ENCODE measurements at places on chromosomes 11 and 22.

DNA sequence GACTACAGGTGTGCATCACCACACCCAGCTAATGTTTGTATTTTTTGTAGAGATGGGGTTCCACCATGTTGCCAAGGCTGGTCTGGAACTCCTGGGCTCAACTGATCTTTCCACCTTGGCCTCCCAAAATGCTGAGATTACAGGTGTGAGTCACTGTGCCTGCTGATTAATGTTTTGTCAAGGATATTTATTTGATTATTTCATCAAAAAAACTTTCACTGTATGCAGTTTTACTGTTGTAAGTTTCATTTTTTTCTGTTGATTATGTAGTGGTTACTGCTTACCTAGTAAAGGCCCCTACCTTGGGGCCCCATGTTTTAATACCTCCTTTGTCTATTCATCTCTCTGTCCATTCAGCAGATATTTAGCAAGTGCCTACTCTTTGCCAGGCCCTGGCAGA, 16.7 kb upstream of the FAM168A start:
- DNase-seq = no peak

DNA sequence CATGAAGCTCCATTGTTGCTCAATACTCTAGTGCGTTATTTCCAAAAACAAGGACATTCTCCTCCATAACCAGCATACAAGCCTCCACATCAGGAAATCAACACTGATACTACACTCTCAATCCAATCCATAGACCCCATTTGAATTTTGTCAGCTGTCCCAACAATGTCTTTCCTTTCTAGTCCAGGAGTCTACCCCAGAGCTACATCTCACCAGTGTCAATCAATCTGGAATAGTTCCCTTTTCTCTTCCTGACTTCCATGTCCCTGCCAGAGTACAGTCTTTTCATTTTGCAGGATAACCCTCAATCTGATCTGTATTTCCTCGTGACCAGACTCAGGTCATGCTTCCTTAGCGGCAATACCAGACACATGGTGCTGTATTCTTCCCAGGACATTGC, 43.0 kb downstream of the TCF20 start:
- DNase-seq = no peak

DNA sequence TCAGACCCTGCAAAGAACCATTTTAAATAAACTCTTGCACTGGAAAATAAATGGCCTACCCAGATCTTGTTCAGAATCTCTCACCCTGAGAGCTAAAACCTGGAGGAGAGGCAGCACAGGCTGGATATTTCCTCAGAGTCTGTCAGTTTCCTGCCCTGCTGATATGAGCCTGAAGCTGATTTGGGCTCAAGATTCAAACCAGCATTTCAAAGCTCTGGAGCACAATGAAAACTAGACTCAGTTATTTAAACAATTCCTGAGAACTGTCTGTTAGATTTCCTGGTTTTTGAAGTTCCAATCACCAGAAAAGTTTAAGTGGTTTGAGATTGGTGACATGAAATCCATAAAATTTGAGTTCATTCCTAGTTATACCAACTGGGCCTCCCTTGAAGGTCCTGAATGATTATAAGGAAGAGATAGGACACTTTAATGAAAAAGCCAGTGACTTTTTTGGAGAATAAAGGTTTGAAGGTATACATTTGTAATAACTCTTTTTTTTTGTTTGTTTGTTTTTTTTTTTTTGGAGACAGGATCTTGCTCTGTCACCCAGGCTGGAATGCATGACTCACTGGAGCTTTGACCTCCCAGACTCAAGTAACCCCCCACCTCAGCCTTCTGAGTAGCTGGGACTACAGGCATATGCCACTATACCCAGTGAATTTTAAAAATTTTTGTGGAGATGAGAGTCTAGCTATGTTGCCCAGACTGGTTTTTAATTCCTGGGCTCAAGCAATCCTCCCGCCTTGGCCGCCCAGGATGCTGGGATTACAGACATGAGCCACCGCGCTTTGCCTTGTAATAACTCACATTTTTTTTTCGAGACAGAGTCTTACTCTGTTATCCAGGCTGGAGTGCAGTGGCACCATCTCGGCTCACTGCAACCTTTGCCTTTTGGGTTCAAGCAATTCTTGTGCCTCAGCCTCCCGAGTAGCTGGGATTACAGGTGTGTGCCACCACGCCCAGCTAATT, 8.0 kb upstream of the ESAM start:
- DNase-seq = no peak

GRCh38 chr11:120532832-120533196, 21.3 kb downstream of the GRIK4 start:
- DNase-seq = no peak

DNA sequence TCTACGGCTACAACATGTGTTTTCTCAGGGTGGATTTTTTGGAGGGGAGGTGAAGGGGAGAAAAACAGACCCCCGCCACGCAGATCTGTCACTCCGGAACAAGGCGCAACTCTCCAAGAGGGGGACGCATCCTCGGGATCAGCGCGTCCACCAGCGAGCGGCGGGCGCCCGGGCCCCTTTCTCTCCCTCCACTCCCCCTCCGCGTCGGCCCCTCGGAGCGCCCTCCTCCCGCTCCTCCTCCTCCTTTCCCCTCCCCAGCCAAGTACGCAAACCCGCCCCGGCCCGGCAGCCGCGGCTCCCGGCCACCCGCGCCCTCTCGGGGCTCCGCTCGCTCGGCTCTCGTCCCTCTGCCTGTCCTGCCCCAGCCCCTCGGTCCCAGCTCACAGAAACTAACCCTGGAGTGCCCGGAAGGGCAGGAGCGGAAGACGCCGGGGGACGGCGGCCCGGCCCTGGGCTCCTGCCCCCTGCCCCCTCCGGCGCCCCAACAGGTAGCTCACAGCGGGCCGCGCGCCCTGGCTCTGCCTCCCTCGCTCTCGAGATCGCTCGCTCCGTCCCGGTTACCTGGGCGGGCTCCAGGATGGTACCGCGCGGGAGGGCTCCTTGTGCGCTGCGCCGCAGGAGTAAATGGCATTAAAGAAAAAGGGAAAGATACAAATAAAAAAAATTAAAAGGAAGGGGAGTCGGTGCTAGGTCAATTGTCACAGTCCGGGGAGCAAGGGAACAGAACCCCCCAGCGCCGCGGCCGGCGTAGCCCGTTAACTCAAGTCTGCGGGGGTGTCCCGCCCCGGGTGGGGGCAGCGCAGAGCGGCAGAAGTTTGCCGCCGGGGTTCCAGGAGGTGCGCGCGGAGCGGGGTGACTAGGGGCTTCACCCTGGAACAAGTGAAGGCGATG, 131.4 kb upstream of the C11orf58 start:
- no peak for DNase-seq

- no peak for DNase-seq
Measured at GRCh38 chr11:18490319-18490718, 34.7 kb downstream of the LDHAL6A start.

- no peak for DNase-seq
Measured at GRCh38 chr11:72303179-72303578, 59.2 kb upstream of the PHOX2A start.

GRCh38 chr22:17063411-17064106, 21.2 kb upstream of the IL17RA start:
- no peak for DNase-seq

DNA sequence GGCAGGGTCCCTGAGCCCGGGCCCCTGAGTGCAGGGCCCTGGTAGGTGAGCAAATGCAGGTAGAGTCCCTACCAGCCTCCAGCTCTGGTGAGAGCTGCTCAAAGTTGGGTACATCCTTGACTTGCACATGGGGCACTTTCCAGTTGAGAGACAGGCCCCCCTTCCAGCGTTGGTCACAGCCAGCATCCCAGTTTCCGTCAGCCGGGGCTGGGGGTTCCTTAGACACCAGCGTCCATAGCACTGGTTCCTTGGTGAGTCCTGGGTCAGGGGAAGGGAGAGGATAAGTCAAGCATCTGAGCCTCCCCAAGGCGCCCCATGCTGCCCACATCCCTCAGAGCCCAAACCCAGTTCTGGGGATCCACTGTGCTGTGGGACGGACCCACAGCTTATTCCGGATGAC, 5.6 kb downstream of the PNPLA5 start:
- no peak for DNase-seq

DNA sequence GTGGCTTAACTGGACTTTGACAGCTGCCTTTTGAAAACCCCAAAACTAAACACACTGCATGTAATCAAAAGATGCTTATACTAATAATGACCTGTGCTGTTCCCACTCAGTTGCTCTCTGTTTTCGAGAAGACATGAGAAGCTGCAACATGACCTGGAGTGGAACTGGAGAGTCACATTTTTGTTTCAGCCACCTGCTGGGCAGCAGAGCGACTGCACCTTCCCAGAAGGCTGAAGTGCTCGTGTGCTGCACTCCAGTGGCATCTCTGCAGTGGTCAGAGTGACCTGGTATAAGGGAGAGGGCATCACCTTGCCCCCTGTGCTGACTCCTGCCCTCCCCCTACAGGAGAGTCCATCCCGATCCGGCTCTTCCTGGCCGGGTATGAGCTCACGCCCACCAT, 8.6 kb downstream of the THYN1 start:
- peak; percentile 65 for DNase-seq

- DNase-seq = no peak
Measured at GRCh38 chr11:130631119-130631518, 182.7 kb downstream of the ADAMTS15 start.

DNA sequence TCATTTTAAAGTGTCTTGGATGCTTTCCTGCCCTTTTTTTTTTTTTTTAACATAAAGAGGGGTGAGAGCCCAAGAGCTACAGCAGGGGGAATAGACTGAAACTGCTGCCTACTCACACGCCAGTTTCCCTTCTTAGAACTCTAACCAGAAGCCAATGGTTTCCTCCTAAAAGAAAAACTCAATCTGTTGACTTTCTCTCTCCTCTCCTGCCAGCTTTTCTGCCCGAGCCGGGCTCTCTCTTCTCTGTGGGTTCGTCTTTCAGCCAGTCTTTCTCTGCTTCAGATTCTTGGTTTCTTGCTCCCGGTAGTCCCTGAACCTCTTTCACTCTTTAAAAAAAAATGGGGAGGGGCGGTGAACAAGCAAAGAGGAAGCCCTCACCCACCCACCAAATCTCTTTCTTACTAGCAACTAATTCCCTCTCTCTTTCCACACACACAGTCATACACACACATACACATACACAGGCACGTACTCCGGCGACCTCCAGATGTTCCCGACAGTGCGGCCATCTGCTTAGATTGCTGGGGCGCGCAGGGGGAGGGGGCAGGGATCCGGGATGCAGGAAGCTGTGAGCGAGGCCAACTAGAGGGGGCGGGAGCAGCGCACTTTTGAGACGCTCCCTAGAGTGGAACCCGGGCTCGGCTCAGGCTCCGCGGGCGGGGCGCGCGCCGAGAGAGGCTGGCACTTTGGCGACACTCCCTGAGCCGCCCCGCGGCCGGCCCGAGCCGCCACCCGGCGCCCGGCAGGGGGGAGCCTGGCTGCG, 444 bp upstream of the TSKU start:
- DNase-seq = peak; percentile 84

- DNase-seq = no peak
Measured at GRCh38 chr11:9076661-9077060, 14.7 kb downstream of the SCUBE2 start.

- peak; percentile 83 for DNase-seq
Measured at GRCh38 chr11:107549253-107549953, 16.1 kb downstream of the ALKBH8 start.

- no peak for DNase-seq
Measured at GRCh38 chr11:44310463-44311272, 729 bp upstream of the ALX4 start.

GRCh38 chr11:127738771-127739286, 738.3 kb upstream of the KIRREL3 start:
- no peak for DNase-seq

GRCh38 chr11:22657101-22657694, 9.2 kb upstream of the GAS2 start:
- DNase-seq = no peak

- DNase-seq = no peak
Measured at GRCh38 chr22:28909375-28909774, 26.0 kb downstream of the ZNRF3 start.

DNA sequence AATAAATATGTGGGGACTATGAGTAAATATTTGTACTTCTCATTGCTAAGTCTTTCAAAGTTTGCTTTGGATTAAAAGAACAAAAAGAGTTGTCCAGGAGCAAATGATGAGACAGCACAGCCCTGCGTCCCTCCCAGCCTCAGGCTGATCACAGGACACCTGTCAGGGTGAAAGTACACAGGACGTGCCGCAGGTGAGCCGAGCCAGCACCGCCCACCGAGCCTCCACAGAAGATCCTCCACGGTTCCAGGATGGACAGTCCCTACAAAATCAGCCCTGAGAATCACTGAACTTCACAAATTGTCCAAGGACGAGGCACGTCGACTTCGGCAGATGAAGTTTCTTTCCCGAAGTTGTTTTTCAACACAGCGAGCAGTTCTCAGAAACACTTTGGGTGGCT, 661.5 kb downstream of the BRD1 start:
- no peak for DNase-seq

DNA sequence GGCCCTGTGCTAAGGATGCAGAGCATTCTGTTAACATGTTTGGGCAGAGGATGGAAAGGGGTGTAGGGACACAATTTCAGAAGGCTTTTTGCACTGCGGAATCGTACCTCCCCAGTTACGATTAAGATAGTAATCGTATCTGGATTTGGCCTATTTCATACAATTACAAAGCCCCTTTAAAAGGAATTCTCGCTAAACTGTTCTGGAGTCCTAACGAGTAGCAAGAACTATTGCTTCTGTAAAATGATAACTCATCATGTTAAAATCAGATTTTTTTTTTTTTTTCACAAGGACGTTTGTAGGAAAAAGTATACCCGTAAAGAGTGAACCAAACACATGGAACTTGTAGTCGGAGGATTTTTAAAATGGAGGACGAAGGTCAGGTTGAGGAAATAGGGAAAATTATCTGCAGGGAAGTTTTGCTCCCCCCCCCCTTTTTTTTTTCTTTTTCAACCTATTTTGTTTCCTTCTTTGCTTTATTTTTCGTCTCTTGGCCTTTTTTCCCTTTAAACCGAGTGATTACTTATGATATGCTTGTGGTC, 934 bp downstream of the HSD17B12 start:
- peak; percentile 30 for DNase-seq

DNA sequence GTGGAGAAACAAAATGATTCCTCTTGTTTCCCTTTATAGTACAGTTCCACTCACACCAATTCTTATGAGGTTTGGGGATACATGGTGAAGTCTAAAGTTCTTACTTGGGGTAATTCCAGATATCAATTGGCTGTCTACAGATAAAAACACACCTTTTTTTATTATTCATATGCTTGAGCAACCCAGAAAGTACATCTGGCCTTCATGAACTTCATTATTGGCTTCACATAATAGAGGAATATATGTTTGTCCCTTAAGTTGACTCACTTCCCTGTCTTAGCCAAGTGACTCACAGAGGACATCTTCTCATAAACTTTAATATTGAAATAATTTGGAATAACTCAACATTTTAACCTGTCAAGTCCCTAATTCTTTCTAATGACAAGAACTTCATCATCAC, 36.3 kb upstream of the SOX6 start:
- no peak for DNase-seq

GRCh38 chr11:119854521-119854920, 125.5 kb upstream of the NECTIN1 start:
- DNase-seq = no peak

GRCh38 chr22:43796567-43796966, 15.5 kb downstream of the EFCAB6 start:
- DNase-seq = peak; percentile 7

Data from Kasumi-1 (cell line).